ENCODE measurements at places on chromosomes 2 and 18.

GRCh38 chr2:212505586-212505985 is 33.0 kb downstream of the ERBB4 start:
- no peak for DNase-seq

- DNase-seq = no peak
These were observed 51.3 kb downstream of the SERTAD2 start for GRCh38 chr2:64602436-64602835.

DNA sequence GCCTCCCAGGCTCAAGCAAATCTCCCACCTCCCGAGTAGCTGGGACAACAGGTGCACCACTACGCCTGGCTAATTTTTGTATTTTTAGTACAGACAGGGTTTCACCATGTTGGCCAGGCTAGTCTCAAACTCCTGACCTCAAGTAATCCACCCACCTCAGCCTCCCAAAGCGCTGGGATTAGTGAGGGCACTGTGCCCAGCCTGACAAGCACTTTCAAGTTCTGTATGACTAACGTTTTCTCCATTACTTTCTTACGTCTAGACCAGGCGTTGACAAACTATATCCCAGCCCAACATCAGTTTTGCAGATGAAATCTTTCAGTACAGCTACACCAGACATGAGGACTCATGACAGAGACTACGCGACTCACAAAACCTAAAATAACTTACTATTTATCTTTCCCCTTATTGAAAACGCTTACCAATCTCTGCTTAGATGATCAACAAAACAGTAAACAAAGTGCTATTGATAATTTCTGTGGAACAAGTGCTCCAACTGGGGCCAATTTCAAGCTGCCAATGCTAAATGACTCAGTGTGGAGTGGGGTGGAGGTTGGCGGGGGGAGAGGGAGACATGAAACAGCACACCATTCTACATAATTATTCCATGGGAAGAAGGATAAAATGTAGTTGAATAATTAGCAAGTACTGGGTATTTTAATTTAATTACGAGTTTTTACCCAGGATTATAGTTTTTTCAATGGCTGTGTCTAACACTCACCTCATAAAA is 59.1 kb downstream of the SAP130 start:
- DNase-seq = no peak

- no peak for DNase-seq
These were observed 555.9 kb upstream of the VRK2 start for GRCh38 chr2:57490741-57491140.

DNA sequence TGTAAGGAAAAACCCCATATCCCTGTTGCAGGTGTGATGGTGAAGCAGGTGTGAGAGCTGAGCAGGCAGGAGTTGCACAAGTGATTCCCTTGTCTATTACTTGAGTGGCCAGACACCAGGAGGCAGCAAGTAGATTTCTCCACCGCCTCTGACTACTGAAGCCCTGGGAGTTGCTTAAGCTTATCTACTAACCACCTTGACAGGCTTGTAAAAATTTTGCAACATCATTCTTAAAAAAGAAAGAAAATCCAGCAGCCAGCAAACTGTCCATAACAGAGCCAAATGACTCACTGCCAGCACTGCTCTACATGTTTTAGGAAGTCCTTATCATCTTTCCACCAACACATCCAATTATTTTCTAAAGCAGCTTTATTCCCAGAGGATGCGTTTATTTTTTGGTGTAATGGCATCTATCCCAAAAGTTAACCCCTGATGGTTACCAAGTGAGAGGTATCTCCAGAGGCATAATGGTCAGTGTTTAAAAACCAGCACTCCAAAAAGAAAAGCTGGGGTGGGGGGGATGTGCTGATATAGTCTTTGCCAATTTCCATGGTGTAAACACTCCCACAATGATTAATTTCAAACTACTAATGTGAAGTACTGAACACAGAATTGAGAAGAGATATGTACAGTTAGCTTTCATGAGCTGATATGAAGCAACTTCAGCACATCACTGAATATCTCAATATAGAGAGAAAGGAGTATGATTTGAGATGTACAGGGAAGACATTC is 16.3 kb upstream of the GPR39 start:
- DNase-seq = no peak

GRCh38 chr2:144475569-144476275 is 44.2 kb downstream of the ZEB2 start:
- DNase-seq = no peak

GRCh38 chr2:60394463-60394862 is 159.0 kb downstream of the BCL11A start:
- DNase-seq = no peak

DNA sequence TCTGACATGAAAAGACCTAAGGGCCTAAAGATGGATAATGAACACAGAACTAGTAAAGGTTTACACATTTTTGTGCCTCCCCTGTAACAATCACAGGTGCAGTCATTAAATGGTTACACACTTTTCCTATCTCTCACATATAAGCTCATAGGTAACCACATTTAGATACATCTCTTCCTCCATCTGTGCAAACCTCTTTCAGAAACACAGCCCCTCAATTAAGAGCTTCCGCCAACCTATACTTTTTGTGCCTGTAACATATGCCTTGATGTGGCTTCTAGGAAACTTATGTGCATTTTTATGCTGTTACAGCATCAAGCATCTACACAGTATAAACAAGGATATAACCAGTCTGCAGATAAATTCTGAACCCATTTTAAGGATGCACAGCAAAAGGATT is 643.3 kb downstream of the BCL11A start:
- no peak for DNase-seq

GRCh38 chr2:47497843-47498460 is 95.0 kb downstream of the MSH2 start:
- DNase-seq = no peak

DNA sequence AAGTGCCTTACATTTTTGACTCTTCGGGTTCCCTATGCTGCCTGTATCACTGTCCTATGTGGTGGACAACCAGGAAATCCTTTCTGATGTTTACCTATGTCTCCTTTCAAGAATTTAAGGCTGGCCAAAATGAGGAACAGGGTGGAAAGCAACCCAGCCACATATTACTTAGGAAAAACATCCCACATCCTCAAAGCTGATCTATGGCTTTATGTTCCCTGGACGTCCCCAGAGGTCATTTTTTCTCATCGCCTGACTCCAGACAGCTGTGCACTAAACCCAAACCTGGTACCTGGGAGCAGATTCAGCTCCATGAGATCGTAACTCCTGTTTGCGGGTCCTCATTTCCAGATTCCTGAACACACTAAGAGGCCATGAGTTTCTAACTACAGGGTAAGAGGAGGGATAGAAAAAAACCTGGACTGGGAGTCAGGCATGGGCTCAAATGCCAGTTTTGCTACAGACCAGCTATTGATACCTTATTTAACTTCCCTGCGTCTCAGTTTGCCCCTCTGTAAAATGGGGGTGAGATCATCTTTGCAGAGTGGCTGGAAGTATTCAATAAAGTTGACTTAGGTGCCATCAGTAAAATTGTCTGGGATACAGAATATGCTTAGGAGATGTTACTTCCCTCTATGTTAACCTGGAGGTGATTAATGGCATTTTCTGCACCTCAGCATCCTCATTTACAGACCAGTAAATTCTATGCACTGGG is 70.8 kb downstream of the TNS1 start:
- DNase-seq = no peak

GRCh38 chr18:64100116-64100922 is 48.6 kb downstream of the LINC00305 start:
- DNase-seq = no peak

GRCh38 chr2:188966728-188967440 is 7.3 kb upstream of the COL3A1 start:
- no peak for DNase-seq

DNA sequence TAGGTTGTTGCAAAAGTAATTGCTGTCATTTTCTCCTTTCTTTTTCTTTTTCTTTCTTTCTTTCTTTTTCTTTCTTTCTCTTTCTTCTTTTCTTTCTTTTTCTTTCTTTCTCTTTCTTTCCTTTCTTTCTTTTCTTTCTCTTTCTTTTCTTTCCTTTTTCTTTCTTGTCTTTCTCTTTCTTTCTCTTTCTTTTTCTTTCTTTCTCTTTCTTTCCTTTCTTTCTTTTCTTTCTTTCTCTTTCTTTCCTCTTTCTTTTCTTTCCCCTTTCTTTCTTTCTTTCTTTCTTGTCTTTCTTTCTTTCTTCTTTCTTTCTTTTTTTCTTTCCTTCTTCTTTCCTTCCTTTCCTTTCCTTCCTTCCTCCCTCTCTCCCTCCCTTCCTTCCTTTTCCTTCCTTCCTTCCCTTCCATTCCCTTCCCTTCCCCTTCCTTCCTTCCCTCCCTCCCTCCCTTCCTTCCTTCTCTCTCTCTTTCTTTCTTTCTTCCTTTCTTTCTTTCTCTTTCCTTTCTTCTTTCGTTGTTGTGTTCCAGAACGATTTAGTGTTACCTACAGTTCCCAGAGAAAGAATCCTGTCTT is 178.9 kb downstream of the RPIA start:
- no peak for DNase-seq

GRCh38 chr2:134393075-134393461 is 139.2 kb downstream of the MGAT5 start:
- DNase-seq = no peak

- no peak for DNase-seq
These were observed 17.9 kb upstream of the MBD2 start for GRCh38 chr18:54242327-54242726.

GRCh38 chr2:109542384-109542783 is 71.4 kb downstream of the SEPTIN10 start:
- no peak for DNase-seq

DNA sequence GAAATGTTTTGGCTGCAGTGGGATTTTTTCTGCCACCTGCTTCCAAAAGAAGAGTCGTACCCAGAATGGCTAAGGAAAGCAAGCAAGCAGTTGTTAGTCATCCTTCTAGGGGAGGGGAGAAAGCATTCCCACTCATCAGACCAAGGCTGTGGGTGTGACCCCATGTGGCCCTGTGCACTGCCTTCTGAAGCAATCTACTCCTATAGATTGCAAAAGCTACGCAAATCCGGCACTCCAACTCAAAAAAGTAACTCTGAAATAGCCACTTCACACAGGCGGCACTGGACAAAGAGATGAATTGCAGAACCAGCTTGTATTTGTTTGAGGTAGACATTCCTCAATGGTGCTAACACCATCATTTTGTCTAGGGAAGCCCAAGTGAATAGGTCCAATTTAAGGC is 44.3 kb downstream of the ST3GAL5 start:
- no peak for DNase-seq

- DNase-seq = no peak
These were observed 34.5 kb upstream of the TMEM87B start for GRCh38 chr2:112020561-112020960.

GRCh38 chr2:36807223-36807886 is 110.8 kb downstream of the VIT start:
- no peak for DNase-seq

GRCh38 chr2:84085562-84085961 is 373.5 kb downstream of the SUCLG1 start:
- no peak for DNase-seq

- DNase-seq = no peak
These were observed 59.5 kb upstream of the POU3F3 start for GRCh38 chr2:104794441-104794840.

DNA sequence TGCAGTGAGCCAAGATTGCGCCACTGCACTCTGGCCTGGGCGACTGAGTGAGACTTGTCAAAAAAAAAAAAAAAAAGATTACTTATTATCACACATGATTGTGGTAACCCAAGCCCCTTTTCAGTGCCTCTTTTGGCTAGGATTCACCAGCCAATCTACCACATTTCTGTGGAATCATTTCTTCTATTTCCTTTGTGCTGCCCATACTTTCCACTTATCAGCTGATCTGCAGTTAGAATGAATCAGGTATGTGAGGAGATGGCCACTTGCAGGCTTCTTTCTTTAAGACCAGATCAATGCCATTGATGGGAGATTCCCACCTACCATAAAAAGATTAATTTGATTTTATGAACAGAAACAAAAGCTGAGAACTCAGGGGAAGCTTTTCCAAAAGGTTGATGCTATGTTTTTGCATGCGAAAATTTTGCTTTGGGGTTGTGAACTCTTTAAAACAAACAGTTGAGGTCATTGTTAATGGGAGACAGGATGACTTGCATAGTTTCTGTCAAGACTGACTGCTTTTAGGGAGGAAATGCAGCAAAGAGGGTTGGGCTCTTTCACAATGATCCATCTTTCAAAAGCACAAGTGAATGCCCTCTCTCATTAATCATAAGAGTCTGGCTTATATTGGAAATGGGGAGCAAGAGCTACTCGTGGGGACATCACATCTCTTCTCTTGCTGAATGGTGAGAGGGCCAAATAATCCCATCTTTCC is 66.9 kb upstream of the CYP26B1 start:
- DNase-seq = no peak

DNA sequence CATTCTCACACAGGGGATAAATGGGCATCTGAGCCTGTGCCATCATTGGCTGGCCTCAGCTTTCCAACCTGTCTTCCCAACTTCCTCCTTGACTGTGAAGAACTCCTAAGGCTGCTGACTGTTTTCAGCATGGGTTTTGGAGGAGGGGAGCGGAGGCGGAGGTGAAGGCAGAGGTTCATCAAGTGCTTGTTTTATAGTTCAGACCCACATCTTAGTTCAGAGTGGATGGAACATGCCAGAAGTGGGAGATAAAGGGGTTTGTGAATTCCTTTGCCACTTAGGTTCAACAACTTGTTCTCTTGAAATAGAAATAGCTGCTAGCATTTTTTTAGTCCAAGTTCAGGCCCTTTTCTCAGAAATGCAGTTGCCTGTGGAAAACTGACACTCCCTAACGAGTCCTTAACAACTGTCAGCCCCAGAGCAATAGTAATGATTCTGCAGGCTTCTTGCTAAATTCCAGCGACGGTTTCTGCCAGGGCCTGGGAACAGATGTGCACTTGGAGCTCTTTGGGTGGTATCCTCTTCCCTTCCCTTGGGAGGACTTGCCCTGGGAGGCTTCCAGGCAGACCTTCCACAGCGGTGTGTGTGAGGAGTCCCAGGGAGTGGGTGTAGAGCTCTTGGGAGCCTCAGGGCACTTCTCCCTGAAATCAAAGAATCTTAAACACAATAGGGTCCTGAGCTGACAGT is 30.1 kb upstream of the ITGA6 start:
- no peak for DNase-seq

GRCh38 chr2:3619033-3619432 is 24.1 kb downstream of the COLEC11 start:
- DNase-seq = no peak

DNA sequence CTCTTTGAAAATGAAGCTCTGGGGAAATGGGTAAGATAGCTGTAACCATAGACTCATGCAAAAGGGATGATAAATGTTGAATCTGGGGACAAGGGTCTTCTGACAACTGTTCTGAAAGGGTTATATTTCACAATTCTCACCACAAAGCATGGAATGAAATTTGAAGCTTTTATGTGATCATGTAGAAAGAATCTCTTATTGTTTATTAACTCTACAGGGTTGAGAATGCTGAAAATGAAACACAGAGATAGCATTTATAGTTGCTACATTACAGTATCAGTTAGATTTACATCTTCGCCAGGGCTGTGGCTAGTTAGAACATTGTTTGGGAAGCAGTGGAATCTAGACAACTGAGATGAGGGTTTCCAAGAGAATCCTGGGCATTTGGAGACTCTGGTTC is 97.4 kb upstream of the LHCGR start:
- no peak for DNase-seq

DNA sequence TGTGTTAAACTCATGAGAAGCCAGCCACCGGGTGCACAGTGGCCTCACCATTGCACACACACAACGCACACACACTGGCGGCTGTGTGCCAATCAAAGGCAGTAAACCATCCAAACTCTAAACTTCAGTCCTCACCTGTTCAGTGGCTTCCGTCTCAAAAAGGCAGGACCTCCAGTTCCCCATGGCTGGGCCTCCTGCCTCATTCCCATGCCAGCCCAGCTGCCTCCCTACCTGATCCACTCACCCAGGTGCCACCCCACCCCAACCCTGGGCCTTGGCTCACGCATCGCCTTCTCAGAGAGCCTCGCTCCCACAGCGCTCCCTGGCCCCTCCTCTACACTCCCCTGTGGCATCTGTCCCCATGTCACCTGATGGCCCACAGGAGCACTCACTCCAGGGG is 190.9 kb downstream of the EIPR1 start:
- DNase-seq = no peak
